Liver (tissue), 10 donors: ENCODE measurements at places on chromosomes 16 and 17. TPM values are rescaled to one million over a fixed set of nuclear protein-coding genes. Genes with fewer than 3 reads are reported as not detected.
A peak's percentile ranks its signal among the peaks of the same experiment; 100 is the strongest.

The ERBB2 gene
- 28.8 TPM for total RNA-seq

- DNase-seq: no peak
- no peaks in the 10 kb centered on the region for H3K27me3 ChIP-seq
- H3K4me3 ChIP-seq: no peak overlapping the region
- peaks cover 4% of the 10 kb centered on the region for H3K36me3 ChIP-seq
Measured at GRCh38 chr17:18025945-18026776, 12.8 kb downstream of the ATPAF2 start.

DNA sequence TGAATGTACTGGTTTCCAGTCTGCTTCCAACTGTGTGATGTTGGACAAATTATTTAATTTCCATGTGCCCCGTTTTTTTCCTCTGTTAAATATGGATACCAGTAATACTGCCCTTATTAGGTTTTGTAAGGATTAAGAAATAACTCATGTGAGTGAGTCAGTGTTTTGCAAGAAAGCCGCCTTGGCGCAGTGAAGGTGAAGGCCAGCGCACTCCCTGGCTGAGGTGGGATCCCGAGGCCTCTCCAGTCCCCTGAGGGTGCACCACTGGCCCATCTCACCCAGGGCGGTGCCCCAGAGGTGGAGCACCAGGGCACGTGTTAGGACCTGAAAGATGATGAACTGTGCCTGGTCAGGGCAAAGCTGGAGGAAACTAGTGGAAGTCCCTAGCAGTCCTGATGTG lies 43.5 kb downstream of the PHKB start:
- H3K27ac ChIP-seq: no peak overlapping the region
- H3K4me1 ChIP-seq: no peaks in the 10 kb centered on the region
- no peak overlapping the region for H3K4me3 ChIP-seq
- peaks cover 18% of the 10 kb centered on the region for H3K36me3 ChIP-seq
- no peaks in the 10 kb centered on the region for H3K27me3 ChIP-seq
- no peak for DNase-seq

- no peaks in the 10 kb centered on the region for H3K27me3 ChIP-seq
- H3K4me1 ChIP-seq: no peaks in the 10 kb centered on the region
- no peak for DNase-seq
Measured at GRCh38 chr17:80364091-80364691, 50.8 kb upstream of the ENDOV start.

GRCh38 chr16:68786685-68787418 lies 49.8 kb downstream of the CDH1 start:
- no peak for DNase-seq
- H3K36me3 ChIP-seq: no peaks in the 10 kb centered on the region
- H3K27ac ChIP-seq: peak overlapping the region; percentile 40
- H3K4me1 ChIP-seq: peaks cover 37% of the 10 kb centered on the region
- no peak overlapping the region for H3K4me3 ChIP-seq

The PCGF2 gene
- total RNA-seq: 2.2 TPM

DNA sequence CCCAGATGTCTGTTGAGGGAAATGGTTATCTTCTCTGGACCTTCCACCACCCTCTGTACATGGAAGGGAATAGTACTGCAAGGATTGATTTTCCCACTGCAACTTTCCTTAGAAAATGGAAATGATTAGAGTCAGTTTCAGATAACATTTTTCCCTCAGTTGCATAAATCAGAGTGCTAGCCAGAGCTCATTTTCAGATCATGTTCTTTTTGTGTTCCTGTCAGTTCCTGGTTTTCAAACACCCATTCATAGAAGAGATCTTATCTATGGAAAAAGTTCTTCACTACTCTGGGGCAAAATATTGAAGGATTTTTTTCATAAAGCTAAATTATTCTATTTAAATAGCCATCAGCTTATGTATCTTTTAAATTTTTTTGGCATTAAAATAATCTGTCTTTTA lies 11.7 kb upstream of the COX10 start:
- H3K4me3 ChIP-seq: no peak overlapping the region
- H3K36me3 ChIP-seq: no peaks in the 10 kb centered on the region
- H3K4me1 ChIP-seq: peaks cover under 1% of the 10 kb centered on the region
- H3K27me3 ChIP-seq: no peaks in the 10 kb centered on the region
- H3K27ac ChIP-seq: no peak overlapping the region
